GM12891 (cell line): ENCODE measurements at places on chromosomes 6 and 20.

DNA sequence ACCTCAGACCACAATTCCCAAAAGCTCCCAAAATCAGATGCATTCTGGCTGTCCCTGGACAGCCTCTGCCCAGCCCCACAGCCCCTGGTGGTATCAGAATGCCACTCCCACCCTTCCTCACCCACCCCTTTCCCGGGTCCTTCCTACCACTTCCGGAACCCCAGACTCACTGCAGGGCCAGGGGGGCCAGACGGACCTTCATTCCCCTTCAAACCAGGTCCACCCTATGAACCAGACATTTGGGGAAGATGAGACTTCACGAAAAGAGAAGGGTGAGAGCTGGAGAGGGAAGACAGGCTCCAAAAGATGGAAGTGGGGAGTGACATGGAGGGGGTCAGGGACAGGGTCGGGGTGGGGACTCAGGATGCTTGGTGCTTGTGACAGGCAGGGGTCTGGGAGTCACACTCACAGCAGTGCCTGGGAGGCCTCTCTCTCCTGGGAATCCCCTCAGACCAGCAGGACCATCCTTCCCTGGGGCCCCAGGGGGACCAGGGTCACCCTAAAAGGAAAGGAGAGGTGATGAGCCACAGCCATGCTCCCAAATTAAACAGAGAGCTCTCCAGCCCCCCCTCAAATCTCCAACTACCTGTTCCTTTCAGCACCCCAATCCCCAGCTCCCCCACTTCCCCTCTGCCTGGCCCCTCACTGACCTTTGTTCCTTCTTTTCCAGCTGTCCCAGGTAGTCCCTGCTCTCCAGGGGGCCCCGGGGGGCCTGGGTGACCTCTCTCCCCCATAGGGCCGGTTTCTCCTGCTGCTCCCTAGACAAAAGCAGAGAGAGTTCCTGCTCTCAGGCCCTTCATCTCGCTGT, 20.2 kb downstream of the COL11A2 start:
- DNase-seq: no peak

DNA sequence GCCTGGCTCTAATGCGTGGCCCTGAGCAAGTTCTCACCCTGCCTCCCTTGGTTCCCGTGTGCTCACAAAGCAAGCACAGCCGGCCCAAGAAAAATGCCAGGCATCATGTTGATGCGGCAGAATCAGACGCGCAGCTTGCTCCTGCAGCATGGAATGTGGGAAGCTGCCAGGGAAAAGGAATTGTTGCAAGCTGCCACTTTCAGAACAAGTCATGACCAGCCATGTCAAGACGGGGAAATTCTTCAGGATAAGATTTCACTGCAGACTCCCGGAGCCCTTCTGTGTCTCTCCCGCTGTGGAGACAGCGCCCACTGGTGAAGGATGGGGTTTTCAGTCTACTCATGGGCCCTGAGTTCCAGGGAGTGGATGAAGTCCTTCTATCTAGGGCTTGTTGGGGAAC, 4.6 kb downstream of the DACT2 start:
- DNase-seq: no peak

DNA sequence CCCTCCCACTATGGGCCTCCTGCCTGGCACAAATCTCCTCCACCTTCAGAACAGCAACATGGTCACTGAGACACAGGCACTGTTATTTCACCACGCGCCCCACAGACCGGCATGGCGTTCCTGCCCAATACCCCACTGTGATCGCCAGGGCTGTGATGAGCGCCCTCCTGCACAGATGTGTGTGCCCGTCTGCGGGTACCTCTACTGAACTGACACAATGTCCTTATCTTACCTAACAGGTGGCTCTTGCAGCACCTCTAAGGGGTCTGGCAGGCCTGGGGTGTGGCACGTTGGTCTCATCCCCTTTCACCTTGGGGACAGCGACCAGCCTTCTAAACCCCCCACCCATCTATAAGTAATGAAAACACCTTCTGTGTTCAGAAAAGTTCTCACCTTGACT, 64.2 kb downstream of the STAU1 start:
- DNase-seq: no peak

DNA sequence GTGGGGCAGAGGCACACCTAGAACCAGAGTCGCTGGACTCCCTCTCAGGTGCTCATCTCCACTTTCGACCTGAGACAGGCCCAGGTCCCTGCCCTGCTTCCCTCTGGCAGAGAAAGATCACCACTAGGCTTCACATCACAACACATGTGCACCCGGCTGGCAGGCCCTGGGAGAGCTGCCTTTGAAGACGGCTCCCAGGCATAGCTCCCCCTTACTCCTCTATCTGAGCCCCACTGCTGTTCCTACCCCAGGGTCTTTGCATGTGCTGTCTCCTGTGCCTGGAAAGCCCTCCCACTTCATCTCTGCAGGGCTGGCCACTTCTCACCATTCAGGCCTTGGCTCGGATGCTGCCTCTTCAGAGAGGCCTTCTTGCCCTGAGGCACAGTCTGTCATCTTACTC, 89.2 kb downstream of the NOL4L start:
- no peak for DNase-seq

GRCh38 chr20:57013741-57014140, 252.7 kb downstream of the BMP7 start:
- no peak for DNase-seq

GRCh38 chr6:51118792-51119191, 300.1 kb downstream of the TFAP2B start:
- no peak for DNase-seq
